Fibroblast of skin of right quadriceps (primary cell): ENCODE measurements at places on chromosomes 3 and 15.

- DNase-seq, result no peak
These were observed 96.0 kb upstream of the MYZAP start for GRCh38 chr15:57495554-57496165.

- DNase-seq, result no peak
These were observed 749.0 kb downstream of the NSUN3 start for GRCh38 chr3:94811836-94812235.

GRCh38 chr15:77418966-77419835 is 703 bp downstream of the PEAK1 start:
- DNase-seq, result peak; percentile 74

GRCh38 chr15:43517354-43518196 is at the start of gene MAP1A:
MAP1A (plus strand) TSS chr15:43517608; CDS start chr15:43521474, 3,866 bp downstream.
- DNase-seq, result peak; percentile 79

GRCh38 chr3:4220065-4220464 is 83.1 kb upstream of the SETMAR start:
- DNase-seq, result no peak

DNA sequence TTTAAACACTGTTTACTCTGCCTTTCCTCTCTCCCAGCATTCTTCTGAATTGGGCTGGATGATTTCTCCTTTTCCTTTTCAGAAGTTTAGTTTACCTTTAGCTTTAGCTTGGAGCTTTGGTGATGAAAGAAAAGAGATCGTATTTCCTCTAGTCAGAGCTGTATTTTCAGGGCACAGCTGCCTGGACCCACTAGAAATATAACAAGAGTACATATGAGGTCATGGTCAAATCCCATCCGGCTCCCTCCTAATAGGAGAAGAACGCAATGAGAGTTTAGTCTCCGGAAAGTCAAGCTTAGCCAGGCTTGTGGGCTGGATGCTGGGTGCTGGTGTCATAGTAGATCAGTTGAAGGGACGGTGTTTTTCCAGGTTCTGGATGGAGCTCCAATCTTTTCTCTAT is 177.1 kb upstream of the PFN2 start:
- DNase-seq, result peak; percentile 49

GRCh38 chr15:99994849-99995248 is 261.6 kb upstream of the LYSMD4 start:
- DNase-seq, result no peak

GRCh38 chr15:25545017-25545416 is 106.2 kb upstream of the UBE3A start:
- peak; percentile 51 for DNase-seq

GRCh38 chr3:64411101-64411500 is 185.8 kb upstream of the PRICKLE2 start:
- DNase-seq, result peak; percentile 15

- DNase-seq, result peak; percentile 75
These were observed 884.7 kb downstream of the NAALADL2 start for GRCh38 chr3:175743733-175744400.

DNA sequence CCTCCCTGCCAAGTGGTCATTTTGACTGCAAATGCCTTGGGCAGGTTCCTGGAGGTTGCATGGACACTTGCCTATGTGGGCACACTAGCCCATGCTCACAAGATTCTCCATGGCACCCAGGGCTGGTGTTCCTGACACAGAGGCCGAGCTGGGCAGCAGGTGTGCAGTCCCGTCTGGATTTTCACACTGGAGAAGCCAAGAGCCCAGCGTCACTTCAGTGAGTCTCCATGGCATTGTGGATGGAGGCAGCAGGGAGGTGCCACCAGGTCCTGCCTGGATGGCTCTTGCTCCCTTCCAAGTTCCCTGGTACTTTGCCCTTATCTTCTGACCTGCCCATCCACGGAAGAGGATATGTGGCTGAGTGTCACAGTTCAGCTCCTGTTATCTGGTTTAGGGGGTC is 63.7 kb upstream of the PLCL2 start:
- DNase-seq, result no peak

GRCh38 chr3:156633335-156633734 is 41.1 kb upstream of the TIPARP start:
- peak; percentile 63 for DNase-seq

DNA sequence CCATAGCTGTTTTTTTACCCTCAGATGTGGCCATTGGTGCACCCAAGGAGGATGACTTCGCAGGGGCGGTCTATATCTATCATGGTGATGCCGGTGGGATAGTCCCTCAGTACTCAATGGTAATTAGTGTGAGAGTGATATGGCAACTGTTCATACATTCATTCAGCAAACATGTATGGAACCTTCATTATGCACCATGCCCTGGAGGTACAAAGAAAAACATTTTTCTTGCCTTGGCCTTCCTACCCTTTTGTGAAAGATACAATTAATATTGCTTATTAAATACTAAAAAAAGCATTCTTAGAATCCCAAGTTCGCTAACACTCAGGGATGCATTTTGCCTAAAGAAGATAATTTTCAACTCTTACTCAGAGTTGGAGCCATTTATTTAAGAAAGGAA is 342.4 kb upstream of the CTDSPL start:
- no peak for DNase-seq

GRCh38 chr3:128914966-128915645 is 35.7 kb downstream of the ACAD9 start:
- no peak for DNase-seq

DNA sequence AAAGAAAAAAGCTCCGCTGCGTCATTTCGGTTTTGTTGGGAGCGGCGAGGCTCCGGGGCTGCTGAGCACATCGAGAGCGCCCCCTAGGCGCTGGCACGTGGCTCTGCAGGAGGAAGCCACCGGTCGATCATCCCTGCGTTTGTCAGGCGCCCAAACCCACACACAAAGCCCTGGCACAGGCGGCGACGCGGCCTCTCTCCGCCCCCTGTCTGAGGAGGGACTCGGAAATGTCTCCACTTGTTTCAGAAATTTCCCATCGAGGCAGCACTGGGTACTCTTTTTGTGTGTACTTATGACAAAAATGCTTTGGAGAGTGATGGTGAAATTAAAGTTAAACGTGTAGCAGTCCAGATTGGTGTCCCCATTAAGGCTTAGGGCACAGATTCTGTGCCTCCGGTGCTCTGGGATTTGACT is 407.3 kb upstream of the ONECUT1 start:
- DNase-seq, result peak; percentile 17

- peak; percentile 46 for DNase-seq
These were observed 162.7 kb downstream of the LPP start for GRCh38 chr3:188316723-188317070.

DNA sequence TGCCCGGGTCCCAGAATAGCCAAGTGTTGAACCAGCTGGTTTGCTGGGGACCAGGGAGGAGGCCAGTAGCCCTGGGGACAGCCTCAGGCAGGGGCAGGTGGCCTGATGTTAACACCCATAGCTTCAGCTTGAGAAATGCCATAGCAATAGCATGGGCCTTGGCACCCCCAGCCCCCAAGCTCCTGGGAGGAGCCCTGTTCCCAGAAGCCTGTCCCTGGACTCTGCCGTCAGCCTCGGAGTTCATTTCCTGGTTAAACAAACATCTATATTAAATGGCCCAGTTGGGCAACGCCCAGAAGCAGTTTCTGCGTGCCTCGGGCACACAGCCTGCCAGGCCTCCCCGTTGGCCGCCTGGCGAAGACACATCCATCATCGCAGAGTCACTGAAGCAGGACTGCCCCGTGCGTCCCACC is 58.2 kb downstream of the FGD5 start:
- DNase-seq, result no peak

- no peak for DNase-seq
These were observed 36.7 kb downstream of the HDC start for GRCh38 chr15:50228866-50229265.

- DNase-seq, result no peak
These were observed 460.6 kb upstream of the ALCAM start for GRCh38 chr3:104906001-104906639.

DNA sequence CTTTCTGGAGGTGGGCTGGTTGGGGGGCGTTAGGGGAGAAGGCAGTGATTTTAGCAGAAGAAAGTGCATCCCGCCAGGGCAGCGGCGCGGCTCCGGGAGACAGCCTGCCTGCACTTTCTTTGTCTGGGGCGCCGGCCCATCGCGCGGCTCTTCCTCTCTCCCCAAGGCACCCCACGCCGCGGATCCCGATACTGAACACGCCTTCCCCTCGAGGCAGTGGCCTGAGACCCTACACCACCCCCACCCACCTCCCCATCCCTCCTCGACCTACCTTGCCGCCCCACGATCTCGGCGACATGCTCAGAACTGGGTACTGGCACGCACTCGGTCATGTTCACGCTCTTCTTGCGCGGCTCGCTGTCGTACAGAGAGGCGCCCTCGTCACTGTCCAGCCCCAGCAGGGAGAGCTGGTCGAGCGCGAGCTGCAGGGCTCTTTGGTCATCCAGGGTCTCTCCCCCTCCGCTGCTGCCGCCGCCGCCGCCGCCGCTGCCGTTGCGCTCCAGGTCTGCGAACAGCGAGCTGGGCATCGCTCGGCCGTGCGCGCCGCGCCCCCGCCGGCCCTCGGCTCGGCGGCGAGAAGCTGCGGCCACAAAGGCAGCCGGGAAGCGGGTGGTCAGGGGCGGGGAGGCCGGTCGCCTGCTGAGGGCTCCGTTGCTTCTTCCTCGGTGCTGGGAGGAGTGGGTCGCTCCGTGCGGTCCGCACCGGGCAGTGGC is 483 bp downstream of the MEX3B start:
- DNase-seq, result peak; percentile 37

- DNase-seq, result peak; percentile 91
These were observed 26.0 kb downstream of the TMEM158 start for GRCh38 chr3:45199837-45200648.

DNA sequence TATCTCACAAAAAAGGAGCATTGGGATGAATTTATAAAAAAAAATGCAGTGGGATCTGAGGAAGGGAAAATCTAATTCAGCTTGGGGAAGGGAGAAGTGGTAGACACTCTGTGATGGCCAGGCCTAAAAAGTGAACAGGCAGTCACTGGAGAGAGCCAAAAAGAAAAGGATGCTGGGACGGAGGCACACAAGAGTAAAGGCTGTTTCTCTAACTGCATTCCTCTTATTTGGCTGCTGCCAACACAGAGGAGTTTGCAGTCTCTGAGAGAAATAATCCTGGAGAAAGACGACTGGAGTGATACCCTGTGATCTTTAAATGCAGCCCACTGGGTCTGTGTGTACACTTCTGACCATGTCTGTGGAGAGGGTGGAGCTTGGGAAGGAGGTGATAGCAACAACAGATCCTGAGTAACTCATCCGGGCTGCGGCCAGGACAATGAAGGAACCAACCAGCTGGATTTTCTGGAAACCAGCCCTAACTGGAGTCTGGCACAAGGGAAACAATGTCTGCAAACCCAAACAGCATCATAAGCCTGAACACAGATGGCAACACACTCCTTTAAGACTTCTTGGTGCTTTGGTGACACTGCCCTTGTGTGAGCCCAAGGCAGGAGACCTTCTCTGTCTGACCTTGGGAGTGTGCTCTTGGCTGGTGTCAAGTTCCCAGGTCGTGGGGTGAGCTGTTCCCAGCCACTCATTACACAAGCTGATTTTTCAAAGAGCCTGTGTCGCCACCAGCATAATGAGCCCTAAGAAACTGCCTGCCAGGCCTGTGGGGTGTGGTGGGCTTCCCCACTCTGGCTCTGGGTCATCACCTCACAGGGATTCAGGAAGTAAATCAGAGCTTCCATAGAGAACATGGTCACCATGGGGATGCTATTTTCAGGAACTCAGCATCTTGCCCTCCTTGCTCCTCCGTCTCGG is 8.0 kb downstream of the FYCO1 start:
- DNase-seq, result peak; percentile 25

DNA sequence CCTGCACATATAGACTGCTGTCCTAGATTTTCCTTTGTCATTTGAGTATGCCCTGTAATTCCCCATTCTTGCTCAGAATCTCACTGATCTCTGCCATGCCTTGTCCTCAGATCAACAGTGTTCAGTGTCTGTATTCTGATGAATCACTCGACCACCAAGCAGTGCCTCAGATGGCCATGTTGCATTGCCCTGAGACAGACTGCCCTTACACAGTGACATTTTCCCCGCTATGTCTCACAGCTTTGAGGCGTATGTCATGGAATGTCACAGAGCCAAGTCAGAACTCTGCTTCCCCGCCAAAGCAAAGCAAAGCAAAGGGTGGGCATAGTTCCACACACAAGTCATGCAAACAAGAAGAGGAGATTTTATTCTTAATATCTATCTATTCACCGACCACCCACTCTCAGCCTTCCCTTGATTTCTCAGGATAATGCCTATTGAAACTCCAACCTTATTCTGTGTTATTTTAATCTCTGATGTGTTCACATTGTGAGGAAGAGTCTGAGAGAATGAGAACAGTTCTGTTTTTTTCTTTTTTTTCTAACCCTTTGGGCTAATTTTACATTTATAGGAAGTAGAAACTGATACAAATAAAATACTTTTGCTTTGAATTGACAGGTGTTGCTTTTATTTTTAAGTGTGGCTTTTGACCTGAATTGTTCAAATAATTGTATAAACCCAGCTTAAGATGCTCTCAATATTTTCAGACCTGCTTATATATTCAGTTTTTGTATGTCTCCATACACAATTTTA is 16.9 kb upstream of the PSMD6 start:
- peak; percentile 39 for DNase-seq

- no peak for DNase-seq
These were observed 284.0 kb downstream of the LPP start for GRCh38 chr3:188437926-188438325.

DNA sequence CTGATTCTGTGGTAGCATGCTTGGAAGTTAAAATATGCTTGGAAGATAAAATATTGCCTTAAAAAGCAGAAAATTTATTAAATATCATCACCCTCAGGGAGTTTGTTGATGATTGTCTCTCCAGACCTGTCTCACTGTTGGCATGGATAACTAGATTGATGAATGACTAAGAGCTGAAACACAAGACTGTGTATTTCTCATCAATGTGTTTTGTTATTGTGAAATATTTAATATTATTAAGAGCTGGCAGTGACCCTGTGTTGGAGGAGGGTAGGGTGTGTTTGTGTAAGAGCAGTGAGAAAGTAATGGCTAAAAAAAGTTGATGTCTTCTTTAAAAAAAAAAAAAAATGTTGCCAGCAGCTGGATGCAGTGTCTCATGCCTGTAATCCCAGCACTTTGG is 82.2 kb downstream of the ITPR1 start:
- DNase-seq, result no peak

- DNase-seq, result no peak
These were observed 61.1 kb upstream of the UNC13C start for GRCh38 chr15:53917109-53917508.

DNA sequence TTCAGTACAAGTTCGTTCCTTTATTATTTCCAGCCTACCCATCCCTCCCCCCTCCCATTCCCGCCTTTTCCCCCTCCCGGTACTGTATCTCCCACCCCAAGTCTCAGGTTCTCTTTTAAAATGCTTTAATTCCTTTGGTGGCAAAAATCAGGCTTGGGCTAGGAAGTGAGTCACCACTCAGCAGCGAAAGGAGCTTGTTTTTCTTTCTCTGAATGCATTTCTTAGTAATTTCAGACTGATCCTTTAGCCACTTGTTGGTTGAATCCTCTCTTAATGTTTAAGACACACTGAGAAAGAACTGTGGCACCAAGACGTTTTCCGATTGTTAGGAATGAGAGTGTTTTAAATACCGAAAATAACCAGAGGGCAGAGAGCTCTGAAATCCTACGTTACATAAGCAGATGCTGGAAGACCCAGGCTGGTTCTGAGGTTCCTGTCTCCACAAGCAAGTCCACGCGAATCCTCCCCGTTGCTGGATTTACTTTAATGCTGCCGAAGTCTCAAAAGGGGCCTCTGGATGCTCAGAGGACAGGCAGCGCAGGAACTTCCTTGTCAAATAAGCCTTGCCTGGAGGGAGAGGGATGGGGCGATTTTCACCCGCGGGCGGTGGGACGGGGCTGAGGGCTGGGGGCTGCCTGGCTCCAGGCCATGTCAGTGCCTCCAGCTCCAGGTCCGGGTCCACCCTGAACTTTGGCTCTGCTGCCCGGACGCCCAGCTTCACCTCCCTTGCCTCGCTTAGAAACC is 854 bp upstream of the COL8A1 start:
- peak; percentile 94 for DNase-seq
